A549 (cell line): ENCODE measurements at places on chromosomes 3 and 15. TPM values are rescaled to one million over a fixed set of nuclear protein-coding genes. Genes with fewer than 3 reads are reported as not detected.

GRCh38 chr3:59339818-59340217 is 290.0 kb upstream of the CFAP20DC start:
- DNase-seq, result no peak

GRCh38 chr3:179281825-179282224 is 30.9 kb upstream of the KCNMB3 start:
- no peak for DNase-seq

HYPK gene
- polyA plus RNA-seq, result 45.5 to 80.8 TPM (median 66.5 TPM) in 3 replicates

CCDC39 gene
- polyA plus RNA-seq, result not detected in 3 replicates

DNA sequence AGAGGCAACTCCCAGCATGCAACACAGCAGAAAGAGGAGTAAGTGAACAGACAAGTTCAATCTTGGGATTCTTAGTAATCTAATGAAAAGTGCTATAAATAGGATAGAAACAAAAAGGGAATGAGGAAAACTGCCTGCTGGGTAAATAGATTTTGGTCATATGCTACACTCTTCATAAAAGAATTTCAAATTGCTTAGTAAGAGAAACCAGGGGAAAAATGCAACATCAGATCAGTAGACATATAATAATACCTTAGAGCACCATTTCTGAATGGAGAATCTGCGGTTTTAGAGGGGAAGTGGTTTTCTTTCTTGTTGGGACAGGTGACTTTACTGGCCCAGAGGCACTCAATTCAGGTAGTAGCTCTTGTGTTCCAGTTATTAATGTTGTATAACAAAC is 13.4 kb upstream of the TBC1D5 start:
- DNase-seq, result no peak

GRCh38 chr3:129599073-129599472 is 7.4 kb downstream of the PLXND1 start:
- DNase-seq, result no peak
